ENCODE measurements at places on chromosomes 5 and 9.

- no peak for DNase-seq
Measured at GRCh38 chr5:104498281-104498680, 935.7 kb upstream of the NUDT12 start.

DNA sequence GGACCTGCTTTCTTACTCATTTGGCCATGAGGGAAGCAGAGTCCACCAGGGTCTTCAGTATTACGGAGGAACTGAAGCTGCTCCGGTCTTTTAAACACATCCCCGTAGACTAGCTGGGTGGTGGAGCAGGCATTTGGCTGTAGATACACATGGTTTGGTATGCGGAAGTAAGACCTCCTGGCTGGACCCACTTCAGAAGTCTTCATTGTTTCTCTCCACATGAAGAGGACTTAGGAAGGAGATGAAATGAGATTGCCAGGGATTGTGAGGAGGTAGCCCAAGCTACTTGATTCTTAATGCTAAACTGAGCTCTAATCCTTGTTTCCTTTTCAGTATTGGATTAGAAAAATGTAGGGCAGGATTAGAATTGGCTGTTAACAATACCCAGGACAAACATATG is 32.9 kb downstream of the STXBP1 start:
- peak; percentile 39 for DNase-seq

DNA sequence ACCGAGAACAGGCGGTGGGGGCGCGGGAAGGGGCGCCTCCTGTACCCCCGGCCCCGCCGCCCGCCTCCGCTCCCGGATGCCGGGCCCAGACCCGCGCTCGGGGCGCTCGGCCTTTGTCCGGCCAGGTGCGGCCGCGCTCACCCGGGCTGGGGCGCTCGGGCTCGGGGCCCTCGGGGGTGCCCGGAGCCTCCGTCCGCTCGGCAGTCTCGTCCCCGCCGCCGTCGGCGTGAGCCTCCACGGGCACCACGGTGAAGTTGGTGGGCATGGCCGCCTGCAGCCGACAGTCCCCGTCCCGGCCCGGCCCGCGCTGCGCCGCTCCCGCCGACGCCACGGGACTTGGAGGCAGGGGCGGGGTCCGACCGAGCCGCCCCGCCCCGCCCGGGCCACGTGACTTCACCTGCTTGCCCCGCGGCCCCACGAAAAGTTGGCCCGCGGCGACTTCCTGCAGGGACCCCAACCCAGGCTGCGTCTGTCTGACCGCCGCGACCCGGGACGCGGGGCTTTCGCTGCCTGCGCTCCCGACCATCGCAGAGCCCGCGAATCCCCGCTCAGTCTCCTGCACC is at the start of gene SLC12A7:
TSS of gene SLC12A7 (minus strand) at position 337 of the 563 bp plus-strand sequence. CDS start at position 265, 72 bp downstream.
- DNase-seq, result peak; percentile 75

- no peak for DNase-seq
Measured at GRCh38 chr5:154385236-154385512, 60.6 kb upstream of the SAP30L start.

DNA sequence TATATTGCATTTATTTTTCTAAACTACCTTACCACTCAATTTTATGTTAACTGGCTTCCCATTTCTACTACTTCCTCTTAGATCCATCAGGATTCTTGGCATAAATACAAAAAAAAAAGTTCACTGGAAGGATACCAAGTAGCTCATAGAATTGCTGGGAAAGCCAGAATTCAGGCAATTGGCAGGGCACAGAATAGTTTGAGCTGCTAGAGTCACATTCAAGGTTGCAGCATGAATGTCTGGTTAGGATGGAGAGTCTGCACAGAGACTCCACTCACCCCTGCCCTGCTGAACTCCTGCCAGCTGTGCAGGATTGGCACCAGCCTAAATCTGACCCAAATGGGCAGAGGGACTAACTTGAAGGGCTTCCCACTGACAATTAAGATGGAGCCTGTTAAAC is 4.9 kb upstream of the AMACR start:
- DNase-seq, result no peak

DNA sequence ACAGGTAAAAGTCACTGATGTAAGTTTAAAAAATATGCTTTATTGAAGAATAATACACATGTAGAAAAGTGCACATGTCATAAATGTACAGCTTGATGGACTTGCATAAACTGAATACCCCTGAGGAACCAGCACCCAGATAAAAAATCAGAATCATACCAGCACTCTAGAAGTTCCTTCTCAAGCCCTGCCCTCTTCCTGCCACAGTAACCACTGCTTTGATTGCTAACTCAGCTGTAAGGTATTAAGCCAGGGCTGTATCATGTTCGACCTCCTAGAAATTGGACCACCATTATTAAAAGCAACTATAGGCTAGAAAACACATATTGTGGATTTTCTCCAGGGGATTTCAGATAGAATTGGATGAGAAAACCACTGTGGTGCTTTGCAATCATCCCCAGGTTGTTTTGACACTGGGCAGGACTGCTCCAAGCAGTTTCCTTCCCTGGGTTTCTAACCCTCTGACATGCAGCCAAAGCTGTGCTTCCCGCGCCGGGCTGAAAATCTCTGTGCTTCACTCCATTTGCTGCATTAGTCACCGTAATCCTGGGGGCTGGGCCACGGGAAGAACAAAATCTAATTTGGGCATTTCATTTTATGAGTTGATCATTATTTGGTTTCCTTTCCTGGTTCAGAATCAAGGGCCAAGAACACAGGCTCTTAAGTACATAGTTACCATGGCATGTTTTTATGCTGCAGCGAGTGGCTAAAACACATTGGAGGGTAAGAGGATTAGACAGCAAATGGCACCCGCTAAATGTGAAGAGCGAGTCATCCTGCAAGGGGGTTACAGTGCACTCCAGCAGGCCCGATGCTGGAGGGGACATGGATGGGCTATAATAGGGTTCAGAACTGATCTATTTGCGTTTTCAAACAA is 139.4 kb upstream of the IL12B start:
- peak; percentile 38 for DNase-seq

DNA sequence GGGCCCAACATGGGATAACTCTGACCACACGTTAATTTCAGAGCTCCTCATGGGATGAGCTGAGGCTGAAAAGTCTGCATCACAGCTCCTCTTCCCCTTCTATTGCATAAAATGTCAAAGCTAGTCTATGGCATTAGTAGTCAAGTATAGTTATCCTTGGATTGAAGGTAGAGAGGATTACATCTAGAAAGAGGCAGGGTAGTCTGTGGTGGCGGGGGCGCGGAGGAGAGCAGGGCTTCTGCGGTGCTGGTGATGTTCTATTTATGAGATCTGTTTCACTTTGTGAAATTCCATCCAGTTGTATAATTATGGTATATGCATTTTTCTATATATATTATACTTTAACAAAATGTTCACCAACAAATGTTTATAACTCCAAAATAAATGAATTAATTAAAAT is 329.5 kb upstream of the GRAMD2B start:
- no peak for DNase-seq

DNA sequence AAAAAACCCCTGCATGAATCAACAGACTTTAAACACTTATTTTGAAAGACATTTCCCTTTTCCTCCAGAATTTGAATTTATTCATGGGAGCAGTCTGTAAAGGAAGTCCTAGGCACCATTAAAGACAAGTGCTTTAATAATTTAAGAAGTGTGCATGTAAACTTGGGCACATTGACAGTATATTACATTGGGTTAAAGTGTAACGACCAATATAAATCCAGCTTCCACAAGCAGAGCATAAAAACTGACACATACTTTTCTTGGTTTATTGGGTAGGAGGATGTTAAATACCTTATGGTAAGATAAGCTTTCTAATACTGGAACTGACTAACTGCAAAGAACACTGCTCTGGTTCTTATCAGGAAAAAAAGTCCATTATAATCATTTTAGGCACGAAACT is 1.2 kb upstream of the ENTREP1 start:
- no peak for DNase-seq

DNA sequence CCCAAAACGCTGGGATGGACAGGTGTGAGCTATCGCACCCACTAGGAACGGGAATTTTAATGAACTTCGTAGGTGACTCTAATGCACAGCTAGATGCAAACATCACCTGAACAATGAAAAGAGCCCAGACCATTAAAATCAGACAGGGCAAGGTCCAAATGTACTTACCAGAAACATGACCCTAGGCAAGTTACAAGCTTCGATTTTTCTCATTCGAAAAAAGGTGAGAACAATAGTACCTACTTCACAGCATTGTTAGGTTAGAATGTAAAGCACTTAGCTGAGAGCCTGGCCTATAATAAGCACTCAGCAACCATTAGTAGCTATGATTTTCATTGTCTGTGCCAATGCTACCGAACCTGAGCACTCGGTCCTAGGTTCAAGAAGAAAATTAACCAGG is 5.8 kb upstream of the KLHL3 start:
- no peak for DNase-seq

DNA sequence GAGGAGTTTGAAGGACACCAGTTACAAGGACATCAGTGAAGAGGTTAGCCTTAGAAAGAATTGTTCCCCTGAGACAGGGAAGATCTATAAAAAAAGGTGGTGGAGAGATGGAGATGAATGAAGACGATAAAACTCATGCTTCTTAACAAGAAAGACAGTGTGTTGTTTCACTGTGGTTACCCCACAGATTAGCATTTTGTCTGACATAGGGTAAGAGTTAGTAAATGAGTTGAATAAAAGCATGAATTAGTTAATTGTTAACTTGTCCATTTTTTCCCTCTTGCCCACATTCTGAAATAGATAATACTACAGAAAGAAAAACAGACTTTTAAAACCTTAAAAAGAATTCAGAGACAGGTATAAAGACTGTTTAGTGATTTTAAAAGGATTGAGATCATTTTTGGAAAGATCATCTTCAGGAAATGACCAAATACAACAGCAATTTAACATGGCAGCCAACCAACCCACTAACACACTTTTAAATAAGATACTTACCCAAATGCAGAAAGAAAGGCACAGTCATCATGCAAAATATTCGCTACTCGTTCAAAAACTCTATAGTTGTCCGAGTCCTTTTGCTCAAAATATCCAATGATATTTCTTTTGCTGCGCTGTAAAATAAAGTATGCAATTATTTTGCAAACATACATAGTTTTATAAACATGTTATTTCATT is 78.5 kb downstream of the ERP44 start:
- DNase-seq, result no peak

DNA sequence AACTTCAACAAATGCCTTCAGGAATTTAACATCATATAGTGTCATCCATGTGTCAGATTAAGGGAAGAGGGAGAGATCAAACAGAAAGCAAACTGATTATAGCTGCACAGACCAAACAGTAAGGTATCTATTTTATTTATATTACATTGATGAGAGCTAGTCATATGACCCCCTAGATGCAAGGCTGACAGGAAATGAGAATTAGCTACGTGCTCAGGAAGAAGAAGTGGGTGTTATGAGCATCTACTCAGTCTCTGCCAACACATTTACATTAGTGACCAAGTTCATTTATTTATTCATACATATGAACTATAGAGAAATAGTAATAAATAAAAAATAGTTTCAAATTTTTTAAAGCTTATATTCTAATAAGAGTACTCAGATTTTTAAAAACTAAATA is 787.3 kb downstream of the KCTD16 start:
- DNase-seq, result no peak

DNA sequence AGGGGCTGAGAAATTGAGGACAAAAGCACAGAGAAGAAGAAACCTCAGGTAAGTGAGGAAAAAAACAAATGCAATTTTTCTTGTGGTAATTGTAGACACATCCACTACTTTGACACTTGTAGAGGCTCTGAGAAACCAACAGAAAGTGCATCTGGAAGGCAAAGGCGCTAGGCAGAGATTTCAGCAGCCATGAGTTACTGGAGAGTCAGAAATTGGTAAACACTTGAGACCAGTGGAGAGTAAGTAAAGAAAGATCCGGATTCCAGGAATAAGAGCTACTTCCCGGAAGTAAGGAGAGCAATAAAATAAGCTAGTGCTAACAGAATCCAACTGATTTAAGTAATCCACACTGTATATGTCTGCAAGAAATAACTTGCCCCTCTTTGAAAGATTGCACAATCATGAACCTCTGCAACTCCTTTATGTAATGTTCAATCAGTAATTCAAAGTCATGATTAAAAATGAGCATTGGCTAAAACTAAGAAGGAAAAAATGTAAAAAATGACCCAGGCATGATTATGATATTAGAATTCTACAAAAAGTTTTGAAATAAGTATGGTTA is 382.1 kb downstream of the CDH18 start:
- no peak for DNase-seq

- DNase-seq, result no peak
Measured at GRCh38 chr5:133459474-133460160, 152.7 kb downstream of the FSTL4 start.

DNA sequence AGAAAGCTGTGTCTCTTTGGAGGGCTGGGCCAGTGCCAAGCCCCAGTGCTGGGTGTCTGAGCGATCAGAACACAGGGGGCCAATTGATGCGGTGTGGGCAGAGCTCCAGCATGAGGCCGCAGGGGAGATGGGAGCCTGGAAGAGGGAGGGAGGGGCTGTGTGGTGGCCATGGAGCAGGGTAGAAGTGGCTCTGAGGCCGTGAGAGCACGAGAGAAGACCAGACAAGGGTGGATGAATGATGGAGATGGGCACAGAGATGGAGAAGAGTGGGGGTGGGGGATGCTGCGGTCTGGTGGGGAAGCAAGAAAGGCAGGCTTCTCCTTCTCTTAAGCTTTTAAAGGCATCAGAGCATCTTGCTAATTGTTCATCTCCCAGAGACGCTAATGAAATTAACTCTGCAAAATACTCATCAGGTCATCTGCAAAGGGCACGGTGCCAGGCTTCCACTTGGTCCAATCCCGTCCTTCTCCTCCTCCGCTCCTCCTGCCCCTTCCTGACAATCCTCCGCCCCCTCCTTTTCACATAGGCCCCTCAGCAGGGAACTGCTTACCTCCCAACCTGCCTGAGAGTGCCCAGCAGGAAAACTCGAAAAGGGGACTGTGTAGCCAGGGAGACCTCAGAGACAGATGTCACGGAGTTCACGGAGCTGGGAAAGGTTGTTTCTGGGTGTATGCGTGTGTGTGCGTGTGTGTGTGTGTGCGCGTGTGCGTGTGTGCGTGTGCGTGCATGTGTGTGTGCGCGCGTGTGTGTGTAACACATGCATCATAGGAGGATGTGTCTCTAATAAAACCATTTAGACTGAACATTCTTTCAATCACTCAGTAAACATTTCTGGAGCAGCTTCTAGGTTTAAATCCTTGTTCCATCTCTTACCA is 7.1 kb upstream of the UNC5A start:
- no peak for DNase-seq

DNA sequence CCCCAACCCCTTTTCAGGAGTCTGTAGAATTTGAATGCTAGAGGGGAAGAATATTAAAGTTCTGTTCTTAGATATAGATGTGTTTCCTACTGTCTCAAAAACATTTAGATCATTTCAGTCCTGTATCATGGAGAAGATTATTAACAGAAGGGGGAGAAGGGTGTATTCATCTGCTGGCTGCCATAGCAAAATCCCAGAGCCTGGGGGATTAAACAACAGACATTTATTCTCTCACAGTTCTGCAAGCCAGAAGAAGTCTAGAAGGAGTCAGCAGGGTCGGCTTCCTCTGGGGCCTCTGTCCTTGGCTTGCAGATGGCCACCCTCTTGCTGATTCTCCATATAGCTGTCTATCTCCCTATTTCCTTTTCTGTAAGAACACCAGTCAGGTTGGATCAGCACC is 150.1 kb upstream of the OTULINL start:
- no peak for DNase-seq

Measured in WERI-Rb-1 (cell line).